ENCODE measurements at places on chromosomes 4 and X. TPM values are rescaled to one million over a fixed set of nuclear protein-coding genes. Genes with fewer than 3 reads are reported as not detected.
A peak's percentile ranks its signal among the peaks of the same experiment; 100 is the strongest.

The EDA gene
- 0.87 TPM for total RNA-seq

The TIGD4 gene
- 0.87 TPM for total RNA-seq

The ATOH1 gene
- total RNA-seq: not detected

The CFAP99 gene
- total RNA-seq: 0.30 TPM

The NAA11 gene
- not detected for total RNA-seq

The SPANXA2 gene
- not detected for total RNA-seq

- no peak for DNase-seq
Measured at GRCh38 chr4:180564026-180564425, 1679.2 kb upstream of the TENM3 start.

- DNase-seq: no peak
Measured at GRCh38 chrX:312621-313331, 5.8 kb downstream of the GTPBP6 start.

GRCh38 chr4:24372341-24372740 is 212.0 kb downstream of the DHX15 start:
- DNase-seq: no peak

DNA sequence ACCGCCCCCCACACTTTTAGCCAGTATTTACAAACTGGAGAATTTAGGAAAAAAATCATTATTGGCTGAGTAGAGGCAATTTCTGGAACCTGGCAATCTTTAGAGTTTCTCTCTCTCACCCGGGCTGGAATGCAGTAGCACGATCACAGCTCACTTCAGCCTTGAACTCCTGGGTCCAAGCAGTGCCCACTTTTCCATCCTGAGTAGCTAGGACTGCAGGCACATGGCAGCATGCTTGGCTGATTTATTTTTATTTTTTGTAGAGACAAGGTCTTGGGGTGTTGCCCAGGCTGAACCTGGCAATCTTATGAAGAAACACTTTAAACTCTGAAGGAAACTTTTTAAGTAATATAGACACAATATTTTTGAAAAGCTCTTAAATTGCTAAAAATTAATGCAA is 120.1 kb downstream of the AFF1 start:
- no peak for DNase-seq

DNA sequence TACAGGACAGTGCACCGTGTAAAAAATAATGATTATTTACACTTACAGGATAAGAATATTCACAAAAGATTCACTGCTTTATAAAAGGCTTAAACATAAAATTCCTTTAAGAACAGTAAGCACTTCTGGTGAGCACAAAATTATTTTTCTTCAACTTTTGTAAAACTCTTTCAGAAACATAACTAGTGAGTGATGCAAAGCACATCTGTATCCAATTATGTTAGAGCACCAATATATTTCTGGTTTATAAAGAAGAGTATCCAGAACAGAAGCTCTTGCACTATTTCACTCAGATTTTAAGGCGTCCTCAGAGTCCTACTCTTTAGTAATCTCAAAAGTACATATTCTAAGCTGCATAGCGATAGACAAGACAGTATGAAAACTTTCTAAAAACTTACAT is 276.0 kb downstream of the C4orf33 start:
- no peak for DNase-seq

DNA sequence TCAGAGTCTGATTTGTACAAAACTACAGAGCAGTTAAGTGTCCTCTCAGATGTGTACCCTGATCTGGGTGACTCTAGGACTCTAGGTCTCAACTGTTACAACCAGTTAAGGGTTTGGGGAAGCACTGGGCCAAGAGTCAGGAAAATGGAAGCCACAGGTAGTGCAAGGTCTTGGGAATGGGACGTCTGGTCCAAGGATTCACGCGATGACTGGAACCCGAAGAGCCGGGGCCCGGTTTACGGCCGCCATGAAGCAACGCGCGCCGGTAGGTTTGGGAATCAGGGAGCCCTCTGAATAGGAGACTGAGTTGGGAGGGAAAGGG is 321 bp upstream of the HPRT1 start:
- no peak for DNase-seq

DNA sequence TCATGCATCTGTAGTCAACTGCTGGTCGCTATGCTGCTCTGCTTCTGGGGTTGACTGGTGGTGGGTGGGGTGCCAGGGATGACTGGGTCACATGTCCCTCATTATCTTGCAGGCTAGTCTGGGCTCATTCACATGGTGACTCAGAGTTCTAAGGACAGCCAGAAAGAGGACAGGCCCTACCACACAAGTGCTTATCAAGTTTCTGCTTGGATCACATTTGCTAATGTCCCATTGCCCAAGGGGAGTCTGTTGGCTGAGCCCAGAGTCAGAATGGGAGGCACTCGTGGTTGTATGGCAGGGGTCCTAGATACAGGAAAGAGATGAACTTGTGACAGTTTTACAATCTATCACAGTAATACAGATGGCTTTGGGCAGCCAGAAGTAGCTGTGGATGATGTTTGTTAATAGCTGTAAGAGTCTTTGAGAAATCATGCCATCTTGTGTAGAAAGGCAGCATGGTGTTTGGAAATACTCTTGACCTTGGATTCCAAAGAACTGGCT is 221.3 kb downstream of the GPAT3 start:
- DNase-seq: peak; percentile 3

DNA sequence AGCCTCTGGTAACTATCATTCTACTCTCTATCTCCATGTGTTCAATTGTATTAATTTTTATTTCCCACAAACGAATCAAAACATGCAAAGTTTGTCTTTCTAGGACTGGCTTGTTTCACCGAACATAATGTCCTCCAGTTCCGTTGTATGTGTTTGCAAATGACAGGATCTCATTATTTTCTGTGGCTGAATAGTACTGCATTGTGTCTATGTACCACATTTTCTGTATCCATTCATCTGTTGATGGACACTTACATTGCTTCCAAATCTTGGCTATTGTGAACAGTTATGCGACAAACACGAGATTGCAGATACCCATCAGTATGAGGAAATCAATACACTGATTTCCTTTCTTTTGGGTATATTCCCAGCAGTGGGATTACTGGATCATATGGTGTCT is 8.4 kb upstream of the LDOC1 start:
- DNase-seq: no peak

All from renal cortical epithelial cell (primary cell).